GM23338 (cell line): ENCODE measurements at places on chromosomes 7 and 10. TPM values are rescaled to one million over a fixed set of nuclear protein-coding genes. Genes with fewer than 3 reads are reported as not detected.

The ADCY1 gene
- total RNA-seq, result 14.6 and 18.7 TPM in 2 replicates

The MOGAT3 gene
- total RNA-seq, result 0.85 TPM in 1 of 2 replicates, not detected in the other

The BTAF1 gene
- 47.3 and 55.7 TPM in 2 replicates for total RNA-seq

DNA sequence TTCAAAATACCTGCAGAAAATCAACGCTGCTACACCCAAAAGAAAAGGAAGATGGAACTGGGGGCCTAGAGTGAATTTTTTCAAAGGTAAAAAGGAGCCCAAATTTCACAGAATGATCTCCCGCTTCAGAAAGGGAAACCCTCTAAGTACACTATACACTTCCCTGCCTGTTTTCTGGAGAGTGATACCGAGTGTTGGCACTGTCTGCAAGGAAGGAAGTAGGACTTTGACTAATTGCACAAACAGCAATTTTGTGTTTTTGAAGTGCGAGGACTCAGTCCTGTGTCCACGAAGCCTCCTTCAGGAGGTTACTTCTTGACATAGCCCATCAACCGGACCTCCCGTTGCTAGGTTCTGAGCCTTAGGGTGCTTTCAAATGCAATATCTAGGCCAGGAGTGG, 106.3 kb downstream of the KIAA1217 start:
- H3K4me1 ChIP-seq, result peaks cover 3% of the 10 kb centered on the region; the same call in 1 of the 2 replicates
- H3K4me3 ChIP-seq, result no peak overlapping the region
- no peak for DNase-seq
- no peaks in the 10 kb centered on the region for H3K27me3 ChIP-seq

GRCh38 chr10:14536241-14537213, 205.8 kb upstream of the FRMD4A start:
- H3K27me3 ChIP-seq, result no peaks in the 10 kb centered on the region
- H3K27ac ChIP-seq, result no peak overlapping the region
- DNase-seq, result peak; percentile 91
- H3K4me1 ChIP-seq, result no peaks in the 10 kb centered on the region

DNA sequence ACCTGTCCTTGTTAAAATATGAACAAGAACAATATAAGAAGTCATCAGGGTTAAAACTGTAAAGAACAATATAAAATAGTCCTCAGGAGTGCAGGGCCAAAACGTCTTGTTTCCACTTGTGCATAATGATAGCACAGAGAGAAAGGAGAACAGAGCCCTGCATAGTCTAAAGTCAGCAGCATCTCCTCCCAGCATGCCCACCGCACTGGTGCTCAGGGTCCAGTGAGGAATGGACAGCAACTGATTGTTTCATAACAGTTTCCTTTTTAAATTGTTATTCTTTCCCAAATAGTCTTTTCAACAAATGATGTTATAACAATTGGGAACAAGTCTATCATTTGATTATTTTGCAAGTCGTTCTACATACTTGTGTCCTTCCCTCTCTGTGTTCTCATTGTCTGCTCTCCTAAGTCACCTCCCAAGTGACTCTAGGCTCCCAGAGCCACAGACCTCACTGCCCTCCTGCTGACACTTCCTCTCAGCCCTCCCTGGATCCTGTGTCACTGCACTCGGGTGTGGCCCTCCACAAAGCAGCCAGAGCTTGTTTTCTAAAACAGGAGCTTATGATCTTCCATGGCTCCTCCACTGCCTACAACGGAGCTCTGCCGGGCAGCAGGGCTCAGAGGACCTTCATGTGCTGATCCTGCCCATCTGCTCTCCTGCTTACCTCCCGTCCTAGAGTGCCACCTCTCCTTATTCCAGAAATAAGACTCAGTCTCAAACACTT, 27.6 kb downstream of the COBL start:
- no peaks in the 10 kb centered on the region for H3K27me3 ChIP-seq
- H3K27ac ChIP-seq, result peak overlapping the region; percentile 62
- DNase-seq, result peak; percentile 44

DNA sequence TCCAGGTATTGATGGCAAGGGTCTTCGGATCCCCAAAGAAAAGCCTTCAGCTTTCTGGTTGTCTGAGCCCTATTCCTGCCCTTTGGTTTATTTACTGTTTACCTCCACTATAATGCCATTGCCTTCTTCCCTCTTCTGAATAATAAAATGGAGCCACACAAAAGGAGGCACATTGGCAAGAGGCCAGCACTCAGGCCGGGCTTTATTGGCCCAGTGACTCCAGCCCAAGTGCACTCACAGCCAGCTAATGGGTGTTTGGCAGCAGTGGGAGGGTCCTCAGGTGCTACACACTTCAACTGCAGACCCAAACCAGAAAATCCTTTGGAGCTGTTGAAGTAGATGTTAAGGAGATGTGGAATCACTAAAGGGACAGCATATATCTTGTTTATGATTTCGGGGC, 336.0 kb downstream of the PLXNA4 start:
- H3K27me3 ChIP-seq, result no peaks in the 10 kb centered on the region
- no peak overlapping the region for H3K4me3 ChIP-seq
- no peaks in the 10 kb centered on the region for H3K36me3 ChIP-seq
- 0 out of 2 replicates have a peak, but pooled peaks cover 6% of the 10 kb centered on the region for H3K4me1 ChIP-seq

DNA sequence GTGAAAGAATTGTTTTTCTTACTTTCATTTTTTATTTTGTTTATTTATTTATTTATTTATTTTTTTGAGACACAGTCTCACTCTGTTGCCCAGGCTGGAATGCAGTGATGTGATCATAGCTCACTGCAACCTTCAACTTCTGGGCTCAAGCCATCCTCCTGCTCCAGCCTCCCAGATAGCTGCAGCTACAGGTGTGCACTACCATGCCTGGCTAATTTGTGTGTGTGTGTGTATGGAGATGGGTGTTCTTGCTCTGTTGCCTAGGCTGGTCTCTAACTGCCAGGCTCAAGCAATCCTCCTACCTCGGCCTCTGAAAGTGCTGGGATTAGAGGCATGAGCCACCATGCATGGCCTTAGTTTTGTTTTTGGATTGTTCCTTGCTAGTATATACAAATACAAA, 55.4 kb upstream of the TRIM8 start:
- no peaks in the 10 kb centered on the region for H3K4me1 ChIP-seq
- no peak overlapping the region for H3K4me3 ChIP-seq
- no peaks in the 10 kb centered on the region for H3K27me3 ChIP-seq
- DNase-seq, result no peak
